T-helper 9 cell (primary cell): ENCODE measurements at places on chromosomes 13 and 19.

DNA sequence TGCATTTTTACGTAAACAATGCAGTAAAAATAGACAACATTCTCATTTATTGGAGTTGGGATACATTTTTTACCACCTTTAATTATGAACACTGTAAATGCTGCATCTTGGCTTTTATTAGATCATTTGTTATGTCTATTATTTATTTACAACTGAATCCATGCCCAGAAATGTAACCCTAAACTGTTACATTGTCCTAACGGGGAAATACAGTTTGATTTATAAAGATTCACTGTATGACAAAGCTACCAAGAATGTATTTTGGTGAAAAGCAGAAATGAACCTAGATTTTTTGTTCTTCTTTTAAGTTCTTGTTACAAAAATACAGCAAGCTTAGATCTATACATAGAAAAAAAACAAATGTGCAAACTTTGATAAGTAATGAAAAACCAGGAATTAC is 1.1 kb downstream of the METTL21C start:
- no peak for DNase-seq

GRCh38 chr13:63902141-63902540 is 2486.5 kb upstream of the PCDH20 start:
- no peak for DNase-seq

GRCh38 chr13:87537951-87538350 is 133.2 kb upstream of the SLITRK5 start:
- DNase-seq, result no peak

DNA sequence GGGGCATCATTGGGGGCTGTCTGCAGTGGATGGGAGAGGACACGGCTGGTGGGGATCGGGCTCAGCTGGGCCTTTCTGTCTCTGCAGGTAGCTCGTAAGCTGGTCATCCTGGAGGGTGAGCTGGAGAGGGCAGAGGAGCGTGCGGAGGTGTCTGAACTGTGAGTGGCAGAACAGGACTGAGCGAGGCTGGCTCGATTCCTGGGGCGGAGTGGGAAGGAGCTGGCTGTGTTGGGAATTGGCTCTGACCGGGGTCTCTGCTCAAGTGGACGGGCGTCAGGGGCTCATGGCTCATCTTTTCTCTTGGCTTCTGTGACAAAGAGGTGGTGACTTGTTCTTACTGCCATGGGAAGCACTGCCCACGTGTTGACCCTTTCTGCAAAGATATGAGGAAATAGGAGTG is 11.6 kb downstream of the TPM4 start:
- no peak for DNase-seq

GRCh38 chr13:74586847-74587246 is 452.6 kb upstream of the KLF12 start:
- DNase-seq, result no peak

DNA sequence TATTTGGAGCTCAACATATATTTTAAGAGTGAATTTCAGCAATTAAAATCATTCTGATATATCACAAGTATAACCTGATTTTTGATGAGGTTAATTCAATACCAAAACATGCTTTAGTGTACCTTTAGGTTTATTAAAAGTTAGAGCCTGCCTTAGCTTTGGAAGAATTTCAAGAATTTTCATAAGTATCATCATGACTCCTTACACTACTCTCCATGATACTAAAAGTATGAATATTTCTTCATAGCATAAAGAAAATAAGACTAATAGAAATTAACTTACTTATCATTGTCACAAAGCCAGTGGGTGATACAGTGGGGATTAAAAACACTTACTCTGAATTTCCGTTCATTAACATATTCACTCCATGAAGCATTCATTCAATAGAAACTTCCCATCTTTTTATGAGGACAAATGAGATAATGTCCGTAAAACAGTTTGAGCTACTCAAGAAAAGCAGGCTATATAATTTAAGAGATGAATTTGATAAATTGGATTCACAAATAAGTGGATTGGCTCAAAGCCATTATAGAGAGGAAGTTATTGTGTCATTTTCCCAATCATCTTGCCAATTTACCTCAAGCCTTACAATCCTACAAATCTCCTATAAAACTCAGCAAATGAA is 214.0 kb downstream of the PCDH9 start:
- no peak for DNase-seq

GRCh38 chr19:1947651-1948209 is 6.8 kb downstream of the CSNK1G2 start:
- no peak for DNase-seq

GRCh38 chr13:23739596-23739995 is 149.6 kb downstream of the MIPEP start:
- DNase-seq, result no peak

DNA sequence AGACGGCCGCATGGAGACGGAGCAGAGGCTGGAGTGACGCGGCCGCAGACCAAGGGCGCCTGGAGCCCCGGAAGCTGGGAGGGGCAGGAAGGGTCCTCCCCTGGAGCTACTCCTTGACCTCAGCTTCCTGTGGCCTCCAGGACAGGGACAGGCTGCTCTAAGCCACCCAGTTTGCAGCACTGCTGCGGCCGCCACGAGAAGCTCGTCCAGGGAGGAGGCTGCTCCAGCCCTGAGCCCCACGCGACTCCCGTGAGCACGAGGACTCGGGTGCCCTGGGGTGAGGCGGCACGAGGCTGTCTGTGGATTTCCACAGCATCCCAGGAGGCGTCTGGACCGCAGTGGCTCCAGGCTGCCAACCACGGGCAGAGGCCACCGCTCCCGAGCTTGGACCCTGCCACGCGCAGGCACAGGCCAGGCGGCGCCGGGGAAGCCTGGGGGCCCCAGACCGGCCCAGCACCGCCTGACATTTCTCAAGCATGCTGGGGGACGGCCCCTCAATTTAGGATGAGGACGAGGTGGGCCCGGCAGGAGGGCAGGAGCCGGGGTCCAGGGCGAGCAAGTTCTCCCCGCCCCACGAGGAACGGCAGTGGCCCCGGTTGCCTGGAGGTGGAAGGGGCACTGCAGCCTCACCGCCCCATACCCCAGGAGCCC is 10.7 kb downstream of the SBNO2 start:
- DNase-seq, result no peak

- no peak for DNase-seq
Observed at GRCh38 chr13:73055813-73056564, 2.8 kb upstream of the KLF5 start.

DNA sequence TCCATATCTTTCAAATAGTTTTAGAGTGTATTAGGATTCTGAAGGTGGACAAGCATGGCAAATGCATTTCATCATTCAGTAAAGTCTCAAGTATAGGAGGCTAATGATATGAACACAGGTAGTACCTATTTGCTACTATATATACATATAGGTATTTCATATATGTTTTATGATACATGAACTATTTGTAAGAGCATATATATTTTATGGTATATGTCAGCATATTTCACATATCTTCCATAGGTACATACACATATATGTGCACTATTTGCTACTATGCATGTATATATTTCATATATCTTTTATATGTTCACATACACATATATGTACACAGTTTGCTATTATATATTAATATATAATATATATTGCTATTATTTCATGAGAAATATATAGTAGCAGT is 1291.7 kb upstream of the MIR17HG start:
- DNase-seq, result no peak
